ENCODE measurements at places on chromosomes 12 and 14.

GRCh38 chr12:52267266-52267665, 7.2 kb upstream of the KRT86 start:
- no peaks in the 10 kb centered on the region for H3K27me3 ChIP-seq
- no peak for DNase-seq
- H3K36me3 ChIP-seq = no peaks in the 10 kb centered on the region
- no peak overlapping the region for H3K4me3 ChIP-seq
- H3K27ac ChIP-seq = peak overlapping the region; percentile 33

DNA sequence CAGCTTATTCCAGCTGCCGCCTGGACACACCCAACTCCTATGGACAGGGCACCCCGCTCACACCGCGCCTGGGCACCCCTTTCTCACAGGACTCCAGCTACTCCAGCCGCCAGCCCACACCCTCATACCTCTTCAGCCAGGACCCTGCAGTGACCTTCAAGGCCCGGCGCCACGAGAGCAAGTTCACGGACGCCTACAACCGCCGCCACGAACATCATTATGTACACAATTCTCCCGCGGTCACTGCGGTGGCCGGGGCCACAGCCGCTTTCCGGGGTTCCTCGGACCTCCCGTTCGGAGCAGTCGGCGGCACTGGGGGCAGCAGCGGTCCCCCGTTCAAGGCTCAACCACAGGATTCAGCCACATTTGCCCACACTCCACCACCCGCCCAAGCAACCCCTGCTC, 5.9 kb downstream of the SETD1B start:
- no peak overlapping the region for H3K27ac ChIP-seq
- H3K36me3 ChIP-seq = no peaks in the 10 kb centered on the region
- H3K4me1 ChIP-seq = peaks cover 26% of the 10 kb centered on the region
- no peaks in the 10 kb centered on the region for H3K27me3 ChIP-seq
- DNase-seq = no peak

DNA sequence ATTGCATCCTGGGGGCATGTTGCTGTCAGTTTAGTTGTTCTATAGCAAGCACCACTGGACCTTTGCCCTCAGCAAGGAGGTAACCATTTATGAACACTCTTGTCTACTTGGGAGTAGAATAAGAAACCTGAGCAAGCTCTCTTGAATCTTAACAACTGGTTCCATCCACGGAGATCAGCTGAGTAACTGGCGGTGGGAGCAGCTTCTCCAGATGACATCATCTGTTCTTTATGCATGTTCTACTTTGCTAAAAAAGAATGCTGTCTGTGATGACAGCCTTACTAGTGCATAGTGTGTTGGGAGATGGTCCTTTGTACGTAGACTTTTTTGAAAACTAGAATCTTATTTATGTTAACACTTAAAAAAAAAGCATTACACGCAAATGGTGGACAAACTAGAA, 17.7 kb downstream of the SLC4A8 start:
- no peaks in the 10 kb centered on the region for H3K27me3 ChIP-seq
- no peak overlapping the region for H3K27ac ChIP-seq
- H3K36me3 ChIP-seq = no peaks in the 10 kb centered on the region
- no peak overlapping the region for H3K4me3 ChIP-seq
- no peak for DNase-seq
- no peaks in the 10 kb centered on the region for H3K4me1 ChIP-seq

DNA sequence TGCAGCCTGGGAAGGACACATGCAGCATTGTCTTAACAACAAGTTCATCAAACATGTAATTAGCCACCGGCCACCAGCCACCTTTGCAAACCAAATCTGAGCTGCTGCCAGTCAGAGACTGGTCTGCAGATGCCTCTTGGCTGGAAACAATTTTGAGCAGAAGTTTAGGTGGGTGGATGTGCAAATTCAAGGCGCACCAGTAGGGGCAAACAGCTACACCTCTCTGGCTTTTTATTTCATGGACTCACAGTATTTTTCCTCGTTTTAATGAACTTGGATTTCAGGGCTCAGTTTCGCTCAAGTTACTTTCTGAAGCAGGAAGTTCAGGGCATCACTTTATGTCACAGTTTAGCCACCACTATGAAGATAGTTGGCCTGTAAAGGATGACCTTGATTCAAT, 94.3 kb downstream of the OTX2 start:
- no peaks in the 10 kb centered on the region for H3K36me3 ChIP-seq
- H3K4me1 ChIP-seq = no peaks in the 10 kb centered on the region
- DNase-seq = no peak

GRCh38 chr14:52914295-52914694, 36.6 kb downstream of the FERMT2 start:
- no peak for DNase-seq
- no peaks in the 10 kb centered on the region for H3K4me1 ChIP-seq
- H3K4me3 ChIP-seq = no peak overlapping the region

DNA sequence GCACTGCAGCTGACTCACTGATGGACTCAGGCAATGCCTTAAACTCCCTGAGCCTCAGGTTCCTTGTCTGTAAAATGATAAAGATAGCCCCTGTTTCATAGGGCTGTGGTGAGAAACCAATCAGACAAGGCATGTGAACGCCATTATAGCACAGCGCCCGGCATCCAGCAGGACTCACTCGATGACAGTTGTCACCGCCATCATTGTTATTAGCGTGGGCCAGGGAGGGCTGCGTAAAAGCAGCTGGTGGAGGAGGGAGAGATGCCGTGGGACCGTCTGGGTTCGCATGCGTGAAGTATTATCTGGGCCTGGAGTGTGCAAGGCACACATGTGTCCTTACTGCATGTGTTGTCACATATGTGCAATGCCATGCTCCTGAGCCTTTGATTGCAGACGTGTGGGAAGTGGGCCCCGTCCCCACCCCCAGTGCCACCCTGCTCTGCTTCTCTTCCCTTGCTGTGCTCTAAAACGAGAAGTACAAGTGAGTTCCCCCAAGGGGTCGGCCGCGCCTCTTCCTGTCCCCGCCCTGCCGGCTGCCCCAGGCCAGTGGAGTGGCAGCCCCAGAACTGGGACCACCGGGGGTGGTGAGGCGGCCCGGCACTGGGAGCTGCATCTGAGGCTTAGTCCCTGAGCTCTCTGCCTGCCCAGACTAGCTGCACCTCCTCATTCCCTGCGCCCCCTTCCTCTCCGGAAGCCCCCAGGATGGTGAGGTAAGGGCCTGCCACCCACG, at the start of gene PTPN6:
Gene PTPN6 (plus strand): TSS at position 546 of the 730 bp plus-strand sequence. CDS start 157 bp downstream, at position 703.
- peaks cover 2% of the 10 kb centered on the region for H3K4me1 ChIP-seq
- peak within 1 kb of the TSS; percentile 51 for H3K4me3 ChIP-seq
- no peaks in the 10 kb centered on the region for H3K27me3 ChIP-seq
- H3K36me3 ChIP-seq = no peaks in the 10 kb centered on the region
- no peak within 1 kb of the TSS for H3K27ac ChIP-seq

DNA sequence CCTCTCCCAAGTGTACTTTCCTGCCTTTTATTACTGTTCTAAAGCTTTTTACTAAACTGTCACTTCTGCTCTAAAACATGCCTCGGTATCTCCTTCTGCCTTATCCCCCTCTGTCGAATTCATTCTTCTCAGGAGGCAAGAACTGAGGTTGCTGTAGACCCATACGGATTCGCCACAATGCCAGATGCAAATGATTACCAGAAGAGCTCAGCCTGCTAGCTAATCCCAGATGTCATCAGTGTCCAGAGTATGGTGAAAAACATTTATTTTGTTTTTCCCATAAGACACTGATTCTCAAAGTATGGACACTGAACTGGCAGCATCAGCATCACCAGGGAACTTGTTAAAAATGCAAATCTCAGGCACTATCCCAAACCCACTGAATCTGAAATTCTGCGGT, 359.3 kb downstream of the TMTC2 start:
- no peaks in the 10 kb centered on the region for H3K36me3 ChIP-seq
- H3K27ac ChIP-seq = no peak overlapping the region
- H3K4me3 ChIP-seq = no peak overlapping the region

GRCh38 chr14:70183991-70184390, 4.8 kb downstream of the SLC8A3 start:
- no peak overlapping the region for H3K27ac ChIP-seq
- peaks cover 37% of the 10 kb centered on the region for H3K27me3 ChIP-seq
- no peaks in the 10 kb centered on the region for H3K4me1 ChIP-seq
- H3K4me3 ChIP-seq = no peak overlapping the region

GRCh38 chr14:29442696-29443095, 485.0 kb downstream of the PRKD1 start:
- H3K4me1 ChIP-seq = no peaks in the 10 kb centered on the region
- no peaks in the 10 kb centered on the region for H3K27me3 ChIP-seq
- no peak overlapping the region for H3K27ac ChIP-seq
- H3K4me3 ChIP-seq = no peak overlapping the region
- no peak for DNase-seq

DNA sequence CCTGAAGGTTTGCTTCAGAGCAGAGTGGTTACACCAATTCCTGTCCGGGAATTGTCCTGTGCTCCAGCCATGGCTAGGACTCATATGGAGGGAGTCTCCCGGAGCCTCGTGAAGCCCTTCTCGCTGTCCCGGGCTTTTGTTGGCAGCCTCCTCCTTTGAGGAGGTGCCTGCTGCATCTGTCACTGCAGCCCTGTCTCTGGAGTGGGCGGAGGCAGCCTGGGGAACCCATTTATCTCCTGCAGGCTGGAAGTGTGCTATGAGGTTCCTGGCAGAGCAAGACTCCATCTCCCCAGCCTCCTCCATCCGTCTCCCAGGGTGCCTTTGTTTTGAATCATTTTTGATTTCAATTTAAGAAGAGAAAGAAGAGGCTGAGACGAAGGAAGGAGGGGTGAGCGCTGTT, 355.3 kb downstream of the GLT1D1 start:
- DNase-seq = no peak
- H3K4me1 ChIP-seq = no peaks in the 10 kb centered on the region
- H3K36me3 ChIP-seq = no peaks in the 10 kb centered on the region
- no peaks in the 10 kb centered on the region for H3K27me3 ChIP-seq
- no peak overlapping the region for H3K4me3 ChIP-seq

GRCh38 chr14:63499701-63500250, 43.4 kb downstream of the PPP2R5E start:
- no peaks in the 10 kb centered on the region for H3K4me1 ChIP-seq
- no peaks in the 10 kb centered on the region for H3K27me3 ChIP-seq
- DNase-seq = no peak
- H3K4me3 ChIP-seq = no peak overlapping the region
- H3K36me3 ChIP-seq = no peaks in the 10 kb centered on the region

GRCh38 chr14:99677231-99678140, 6.6 kb upstream of the CYP46A1 start:
- no peak overlapping the region for H3K4me3 ChIP-seq
- H3K27ac ChIP-seq = peak overlapping the region; percentile 46
- no peaks in the 10 kb centered on the region for H3K27me3 ChIP-seq
- H3K4me1 ChIP-seq = peaks cover 8% of the 10 kb centered on the region
- H3K36me3 ChIP-seq = no peaks in the 10 kb centered on the region
- no peak for DNase-seq

GRCh38 chr14:93085911-93086310, 29.8 kb downstream of the ITPK1 start:
- peak overlapping the region; percentile 52 for H3K27ac ChIP-seq
- no peak overlapping the region for H3K4me3 ChIP-seq
- H3K4me1 ChIP-seq = no peaks in the 10 kb centered on the region
- no peak for DNase-seq

DNA sequence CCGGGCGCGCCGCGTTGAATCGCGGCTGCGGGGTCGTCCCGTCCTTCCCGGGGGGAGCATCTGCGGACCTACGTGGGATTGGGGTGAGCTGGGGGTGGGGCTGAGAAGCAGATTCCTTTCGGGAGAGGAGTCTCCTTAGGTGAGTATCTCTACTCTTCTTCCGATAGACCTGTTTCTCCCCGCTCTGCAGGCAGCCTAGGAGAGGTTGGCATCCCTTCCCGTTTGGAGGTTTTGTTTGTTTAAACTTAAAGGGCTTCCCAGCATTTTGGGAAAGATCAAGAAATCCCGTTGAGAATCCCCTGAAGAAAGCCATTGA, 411 bp downstream of the TTLL5 start:
- H3K36me3 ChIP-seq = no peaks in the 10 kb centered on the region
- peak overlapping the region; percentile 96 for H3K27ac ChIP-seq
- no peaks in the 10 kb centered on the region for H3K4me1 ChIP-seq
- no peaks in the 10 kb centered on the region for H3K27me3 ChIP-seq
- DNase-seq = no peak

DNA sequence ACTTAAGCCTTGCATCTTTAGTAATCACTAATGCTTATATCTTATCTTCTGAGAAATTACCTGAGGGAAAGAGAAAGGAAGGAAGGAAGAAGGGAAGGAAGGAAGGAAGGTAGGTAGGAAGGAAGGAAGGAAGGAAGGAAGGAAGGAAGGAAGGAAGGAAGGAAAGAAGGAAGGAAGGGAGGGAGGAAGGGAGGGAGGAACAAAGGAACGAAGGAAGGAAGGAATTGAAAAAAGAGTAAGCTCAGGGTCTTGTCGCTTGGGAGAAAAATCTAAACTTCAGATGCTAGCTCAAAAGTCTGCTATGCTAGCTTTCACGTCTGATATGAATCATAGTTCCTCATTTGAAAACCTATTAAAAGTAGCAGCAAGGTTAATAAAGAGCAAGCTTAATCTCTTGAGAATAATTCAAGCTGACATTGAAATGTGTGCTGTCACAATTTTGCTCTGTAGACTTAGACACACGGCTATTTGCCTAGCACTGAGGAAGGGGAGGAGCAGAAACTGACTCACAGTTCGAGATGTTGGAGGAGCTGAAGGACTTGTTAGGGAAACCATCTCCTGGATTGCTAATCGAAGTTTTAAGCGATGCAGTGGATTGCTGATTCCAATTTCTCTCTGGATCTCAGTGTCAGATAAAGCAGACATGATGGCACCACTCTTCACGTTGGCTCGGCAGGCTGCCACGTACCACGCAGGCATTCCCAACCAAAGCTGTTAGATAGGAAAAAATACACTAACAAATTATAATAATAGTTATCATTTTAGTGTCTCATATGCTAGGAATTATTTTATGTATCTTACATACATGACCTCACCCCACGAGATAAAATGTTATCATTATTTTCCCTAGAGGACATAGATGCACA, 216.7 kb downstream of the ACSS3 start:
- no peak overlapping the region for H3K27ac ChIP-seq
- H3K4me1 ChIP-seq = no peaks in the 10 kb centered on the region
- H3K36me3 ChIP-seq = no peaks in the 10 kb centered on the region

- DNase-seq = no peak
- H3K36me3 ChIP-seq = no peaks in the 10 kb centered on the region
Observed at GRCh38 chr14:51630987-51631386, 20.7 kb upstream of the FRMD6 start.

- DNase-seq = no peak
- H3K36me3 ChIP-seq = no peaks in the 10 kb centered on the region
- H3K4me3 ChIP-seq = no peak overlapping the region
Observed at GRCh38 chr12:57781801-57782200, 786 bp upstream of the TSFM start.

DNA sequence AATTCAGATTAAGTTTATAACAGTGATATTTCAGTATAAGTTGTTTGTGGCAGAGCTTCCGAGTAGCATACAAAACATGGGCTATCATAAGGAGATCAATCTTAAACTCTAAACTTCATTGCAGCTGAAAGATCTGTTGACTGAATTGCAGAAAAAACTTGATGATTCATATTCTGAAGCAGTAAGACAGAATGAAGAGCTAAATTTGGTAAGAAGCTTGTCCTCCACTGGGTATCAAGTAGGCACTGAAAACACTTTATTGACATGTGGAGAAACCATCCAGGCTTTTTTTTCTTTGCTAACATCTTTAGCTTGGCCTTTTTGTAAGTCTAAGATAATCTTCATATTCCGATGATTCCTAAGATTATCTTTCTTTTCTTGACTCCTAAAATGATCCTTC, 93.0 kb downstream of the KTN1 start:
- DNase-seq = no peak
- H3K36me3 ChIP-seq = peaks cover 3% of the 10 kb centered on the region
- H3K4me3 ChIP-seq = no peak overlapping the region
- no peak overlapping the region for H3K27ac ChIP-seq
- H3K27me3 ChIP-seq = no peaks in the 10 kb centered on the region
- H3K4me1 ChIP-seq = no peaks in the 10 kb centered on the region
